SJCRH30 (cell line): ENCODE measurements at places on chromosomes 1 and 21.

DNA sequence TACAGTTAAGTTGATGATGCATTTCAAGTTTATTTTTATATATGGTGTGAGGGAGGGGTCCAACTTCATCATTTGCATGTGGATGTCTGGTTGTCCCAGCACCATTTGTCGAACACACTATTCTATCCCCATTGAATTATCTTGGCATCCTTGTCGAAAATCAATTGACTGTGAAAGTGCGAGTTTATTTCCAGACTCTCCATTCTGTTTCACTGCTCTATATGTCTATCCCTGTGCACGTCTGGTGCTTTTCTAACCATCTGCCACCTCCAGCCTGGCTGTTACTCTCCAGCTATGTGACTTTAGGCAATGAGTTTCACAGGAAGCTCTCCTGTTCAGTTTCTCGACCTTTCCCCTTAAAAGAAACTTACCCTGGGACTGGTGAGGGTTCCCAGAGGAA, 137.1 kb upstream of the KLHDC7A start:
- DNase-seq, result no peak

GRCh38 chr1:165516469-165516868, 27.3 kb upstream of the LRRC52 start:
- DNase-seq, result no peak

DNA sequence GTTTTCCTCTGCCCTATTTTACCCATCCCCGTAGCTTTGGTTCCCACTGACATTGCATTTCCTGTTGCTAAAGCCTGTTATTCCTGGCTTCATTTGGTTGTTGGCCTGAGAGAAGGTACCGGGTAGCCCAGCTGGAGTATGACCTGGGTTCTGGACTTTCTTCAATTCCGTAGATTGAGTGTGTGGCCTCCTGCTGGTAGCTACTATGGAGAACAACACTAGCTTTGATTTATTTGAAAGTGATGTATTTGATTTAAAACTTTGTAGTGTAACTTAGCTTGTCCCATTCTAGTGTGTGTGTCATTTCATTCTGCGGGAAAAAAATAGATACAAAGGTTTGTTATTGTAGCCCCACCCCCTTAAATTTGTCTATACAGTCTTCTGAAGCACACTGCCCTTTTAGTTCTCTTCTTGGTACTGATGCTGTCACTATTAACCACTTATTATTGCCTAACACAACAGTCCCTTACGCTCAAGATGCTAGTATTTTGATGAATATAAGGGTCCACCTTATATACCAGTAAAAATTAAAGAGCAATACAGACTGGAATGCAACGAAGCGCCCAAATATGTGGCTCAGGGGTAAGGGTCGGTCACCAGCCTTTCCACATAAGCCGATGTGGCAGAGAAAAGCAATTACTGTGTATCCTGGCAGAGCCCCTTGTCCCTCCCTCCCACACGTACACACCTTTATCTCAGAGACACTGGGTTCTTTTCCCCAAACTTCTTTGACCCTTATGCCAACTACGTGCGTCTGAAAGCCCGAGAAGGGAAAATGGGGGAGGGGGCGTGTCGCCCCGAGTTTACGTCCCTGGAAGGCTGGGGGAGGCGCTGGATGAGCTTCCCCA, 643 bp upstream of the MOV10 start:
- DNase-seq, result no peak

- no peak for DNase-seq
These were observed 17.4 kb downstream of the ZNF326 start for GRCh38 chr1:90012300-90012699.

GRCh38 chr1:168161459-168161858, 17.3 kb upstream of the TIPRL start:
- peak; percentile 67 for DNase-seq

- no peak for DNase-seq
These were observed 6.2 kb downstream of the FNDC5 start for GRCh38 chr1:32864375-32865019.

DNA sequence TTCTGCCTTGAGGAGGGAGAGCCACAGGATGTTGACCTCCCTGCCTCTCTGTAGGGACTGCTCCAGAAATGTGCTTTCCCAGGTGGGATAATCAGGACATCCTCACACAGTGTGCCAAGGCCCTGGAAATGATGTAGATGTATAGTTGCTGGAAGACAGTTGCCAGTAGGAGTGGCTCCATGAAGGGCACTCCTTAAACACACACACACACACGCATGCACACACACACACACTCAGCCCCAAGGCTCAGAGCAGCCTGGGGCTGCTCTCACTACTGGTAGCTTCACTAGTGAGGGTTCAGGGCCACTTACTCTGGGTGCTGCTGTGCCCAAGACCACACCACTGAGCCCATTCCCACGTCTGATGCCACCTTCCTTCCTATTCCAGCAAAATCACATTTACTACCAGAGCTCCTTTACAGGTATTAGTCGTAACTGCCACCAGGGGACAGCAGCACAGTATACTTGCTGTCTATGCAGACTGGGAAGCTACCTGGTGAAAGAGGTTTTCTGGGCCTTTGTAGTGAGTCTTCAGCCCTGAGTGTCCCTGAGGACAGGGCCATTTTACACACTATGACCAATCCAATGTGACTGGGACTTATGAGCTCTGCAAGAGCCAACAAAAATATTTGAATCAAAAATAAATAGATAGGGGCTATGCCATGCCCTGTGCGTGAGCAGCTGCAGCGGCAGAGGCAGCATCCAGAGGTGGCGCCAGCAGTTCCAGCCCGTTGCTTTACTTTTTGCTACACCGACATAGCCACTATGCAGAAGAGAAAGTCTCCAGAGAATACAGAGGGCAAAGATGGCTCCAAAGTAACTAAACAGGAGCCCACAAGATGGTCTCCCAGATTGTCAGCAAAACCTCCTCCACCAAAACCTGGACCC, 15.0 kb downstream of the CRNN start:
- no peak for DNase-seq

DNA sequence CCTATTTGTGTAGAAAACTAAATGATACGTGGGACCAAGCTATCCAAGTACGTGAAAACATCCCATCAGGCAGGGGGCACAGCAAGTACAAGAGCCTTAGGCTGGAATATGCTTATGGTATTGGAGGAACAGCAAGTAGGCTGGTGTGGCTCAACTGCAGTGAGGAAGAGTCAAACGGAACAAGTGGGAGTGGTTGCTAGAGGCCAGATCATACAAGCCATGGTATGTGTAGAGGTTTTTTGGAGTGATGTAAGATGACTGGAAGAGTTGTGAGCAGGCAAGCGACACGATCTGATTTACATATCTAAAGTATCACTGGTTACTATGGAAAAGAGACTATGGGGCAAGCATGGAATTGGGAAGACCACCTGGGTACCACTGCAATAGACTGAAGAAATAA, 27.8 kb downstream of the ELK4 start:
- DNase-seq, result no peak

- DNase-seq, result peak; percentile 61
These were observed 123.8 kb upstream of the RAB4A start for GRCh38 chr1:229147072-229147471.

DNA sequence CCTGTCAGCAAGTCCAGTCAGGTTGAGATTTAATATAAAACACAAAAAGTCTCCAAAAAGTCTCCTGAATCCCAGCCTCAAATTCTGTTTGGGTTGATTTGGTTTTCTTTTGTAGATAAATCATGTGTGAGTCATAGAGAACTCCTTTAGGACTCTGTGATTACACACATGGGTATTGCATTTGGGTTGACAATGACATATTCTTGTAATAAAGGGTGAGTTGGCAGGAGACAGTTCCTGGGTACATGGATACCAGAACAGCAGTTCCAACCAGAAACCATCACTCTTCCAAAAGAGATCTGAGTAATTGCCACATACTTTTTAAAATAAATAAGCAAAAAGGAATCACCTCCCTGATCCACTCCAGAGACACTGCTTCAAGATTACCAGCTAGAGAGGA, 8.9 kb downstream of the CR2 start:
- no peak for DNase-seq

DNA sequence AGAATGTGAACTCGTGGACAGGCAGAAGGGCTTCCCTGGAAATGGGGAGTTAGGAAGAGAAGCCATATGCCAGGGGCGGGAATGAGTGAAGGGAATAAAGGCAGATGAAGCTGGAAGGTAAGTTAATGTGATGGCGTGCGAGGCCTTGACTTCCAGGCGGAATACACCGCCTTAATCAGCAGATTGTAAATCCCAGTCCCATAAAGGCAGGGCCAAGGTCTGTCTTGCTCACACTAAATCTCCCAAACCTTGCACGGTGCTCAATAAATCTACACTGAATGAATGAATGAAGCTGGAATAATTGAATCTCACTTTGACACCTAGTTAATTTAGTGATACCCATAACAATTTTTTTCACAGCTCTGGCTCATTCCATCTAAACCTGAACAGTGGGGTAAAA, 16.8 kb upstream of the PRDM2 start:
- no peak for DNase-seq

GRCh38 chr1:215477632-215478031, 89.5 kb upstream of the KCTD3 start:
- DNase-seq, result no peak

DNA sequence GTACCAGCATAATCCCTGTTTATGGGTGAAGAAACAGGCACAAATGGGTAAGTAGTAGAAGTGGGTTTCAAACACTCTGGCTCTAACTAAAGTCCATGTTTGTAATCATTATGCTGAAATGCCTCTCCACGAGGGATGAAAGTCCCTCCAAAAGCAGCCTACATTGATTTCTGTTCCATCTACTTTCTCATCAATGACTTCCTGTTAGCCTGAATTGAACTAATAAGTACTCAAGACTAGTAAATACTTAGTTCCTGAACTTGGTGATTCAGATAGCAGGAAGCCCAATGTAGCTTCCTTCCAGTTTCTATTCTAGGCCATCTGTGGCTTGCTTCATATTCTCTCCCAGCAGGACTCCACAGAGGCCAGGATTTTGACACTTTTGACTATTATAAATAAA, 11.3 kb upstream of the BACH1 start:
- DNase-seq, result no peak

- DNase-seq, result no peak
These were observed 3.3 kb upstream of the SKI start for GRCh38 chr1:2224631-2225428.

DNA sequence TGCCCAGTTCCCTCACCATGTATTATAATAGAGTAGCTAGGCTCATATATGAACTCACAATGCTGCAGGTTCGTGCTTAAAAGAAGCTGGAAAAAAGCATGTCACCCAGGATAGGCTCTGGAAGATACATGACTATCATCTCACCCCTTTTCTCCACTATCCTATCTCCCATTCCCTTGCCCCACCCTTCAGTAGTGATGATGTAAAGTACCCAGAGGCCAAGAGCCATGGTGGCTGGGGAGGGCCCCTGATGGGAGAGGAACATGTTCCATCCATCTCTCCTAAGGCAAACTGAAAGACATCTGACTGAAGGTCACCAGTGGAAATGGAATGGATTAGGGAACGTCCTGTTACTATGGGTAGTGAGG, 20.3 kb upstream of the RBBP5 start:
- DNase-seq, result no peak

DNA sequence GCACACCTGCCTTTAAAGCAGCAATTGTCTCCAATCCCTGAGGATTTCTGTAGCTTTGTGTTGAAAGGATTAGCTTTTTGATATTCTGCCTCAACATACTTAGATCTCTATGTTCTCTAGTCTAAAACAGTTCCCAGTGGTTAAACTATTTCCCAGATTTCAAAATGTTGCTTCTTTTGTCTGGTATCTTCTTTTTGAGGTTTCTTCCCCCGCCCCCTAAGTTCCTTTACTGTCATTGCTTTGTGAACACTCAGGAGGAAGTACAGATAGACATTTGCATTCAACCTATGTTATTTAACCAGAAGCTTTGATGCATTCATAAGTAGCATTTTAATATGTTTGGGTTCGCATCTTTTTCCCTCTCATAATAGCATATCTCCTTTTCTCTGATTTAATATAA, 33.5 kb downstream of the CYYR1 start:
- no peak for DNase-seq

- no peak for DNase-seq
These were observed 2.7 kb downstream of the LRRC71 start for GRCh38 chr1:156922986-156923669.

- DNase-seq, result no peak
These were observed 76.9 kb downstream of the SLC66A1 start for GRCh38 chr1:19388980-19389379.

GRCh38 chr1:234763910-234764309, 153.9 kb upstream of the IRF2BP2 start:
- no peak for DNase-seq

GRCh38 chr1:67743072-67743725, 58.2 kb downstream of the GADD45A start:
- no peak for DNase-seq

DNA sequence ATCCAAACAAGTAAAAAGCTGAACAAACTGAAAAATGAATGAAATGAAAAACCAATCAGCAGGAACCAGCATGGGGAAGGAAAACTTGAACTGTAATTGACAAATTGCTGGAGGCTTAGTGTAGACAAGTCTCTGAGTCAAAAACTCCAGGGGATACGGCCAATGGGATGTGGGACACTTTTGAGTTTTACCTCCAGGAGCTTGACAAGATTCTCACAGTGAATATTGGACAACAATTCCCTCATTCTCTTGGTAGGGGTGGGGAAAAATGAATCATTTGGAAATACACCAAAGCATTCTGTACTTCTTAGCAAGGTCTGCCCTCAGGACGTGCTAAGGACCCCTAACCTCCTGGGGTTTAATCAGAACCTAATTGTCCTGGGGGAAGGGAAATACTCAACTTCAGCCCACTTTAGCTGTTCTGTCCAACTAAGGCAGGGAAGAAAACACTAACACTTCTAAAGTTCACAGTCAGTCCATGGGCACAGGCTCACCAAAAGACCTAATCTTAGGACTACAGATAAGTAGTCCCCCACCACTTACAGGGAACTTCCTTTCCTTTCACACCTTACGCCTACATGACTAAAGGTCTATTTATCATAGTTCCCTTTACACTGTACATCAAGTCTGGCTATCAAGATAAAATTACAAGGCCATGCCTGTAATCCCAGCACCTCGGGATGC, 60.7 kb upstream of the CDC42BPA start:
- no peak for DNase-seq

- peak; percentile 86 for DNase-seq
These were observed 6.9 kb upstream of the SRP9 start for GRCh38 chr1:225770561-225771248.

- DNase-seq, result peak; percentile 7
These were observed 1495.3 kb downstream of the MRPL39 start for GRCh38 chr21:24112020-24112419.

- no peak for DNase-seq
These were observed 179.6 kb downstream of the RUNX1 start for GRCh38 chr21:34869545-34869944.

- DNase-seq, result no peak
These were observed 965.7 kb downstream of the NCAM2 start for GRCh38 chr21:21963911-21964310.
